Stimulated activated CD4-positive, alpha-beta T cell treated with anti-CD3 and anti-CD28 coated beads, Interleukin-1b, Interleukin-23, amount 100 ng/mL, for 1 hour (primary cell): ENCODE measurements at places on chromosomes 1 and 21.
A peak's percentile ranks its signal among the peaks of the same experiment; 100 is the strongest.

DNA sequence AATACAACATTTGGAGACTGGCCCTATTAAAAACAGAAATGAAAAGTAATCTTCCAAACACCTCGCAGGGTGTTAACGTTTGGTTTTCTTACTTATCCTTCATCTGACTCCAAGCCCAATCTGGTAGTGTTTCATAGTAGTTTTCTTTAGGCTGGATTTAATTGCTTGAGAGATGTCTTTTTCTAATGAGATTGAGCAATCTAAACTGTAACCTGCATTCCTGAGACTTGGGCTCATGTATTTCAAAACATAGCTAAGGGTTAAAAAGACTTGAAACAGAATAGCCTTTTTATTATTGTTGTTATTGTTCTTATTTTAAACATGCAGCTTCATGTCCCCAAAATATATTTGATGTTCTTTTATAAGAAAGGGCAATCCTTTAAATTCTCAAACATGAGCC, 278.9 kb downstream of the TGFB2 start:
- no peak for DNase-seq

- DNase-seq: peak; percentile 29
These were observed 825 bp downstream of the DCAF8 start for GRCh38 chr1:160261556-160261892.

DNA sequence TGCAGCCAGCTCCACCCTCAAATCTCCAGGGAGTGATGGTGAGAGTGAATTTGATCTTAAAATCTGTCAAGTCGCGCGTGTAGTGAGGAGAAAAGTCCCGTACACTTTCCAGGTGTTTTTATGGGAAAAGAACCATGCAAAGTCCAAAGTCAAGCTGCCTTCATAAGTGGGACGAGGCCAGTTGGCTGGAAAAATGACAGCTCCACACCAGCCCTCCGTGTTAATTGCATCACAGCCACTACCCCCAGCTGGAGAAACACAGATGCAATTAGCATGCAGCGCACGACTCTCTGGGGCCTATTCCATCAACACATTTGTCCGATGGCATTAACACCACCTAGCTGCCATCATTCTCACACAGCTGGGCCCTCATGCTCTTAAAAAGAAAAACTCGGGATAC, 68.4 kb downstream of the KLHDC7A start:
- no peak for DNase-seq

DNA sequence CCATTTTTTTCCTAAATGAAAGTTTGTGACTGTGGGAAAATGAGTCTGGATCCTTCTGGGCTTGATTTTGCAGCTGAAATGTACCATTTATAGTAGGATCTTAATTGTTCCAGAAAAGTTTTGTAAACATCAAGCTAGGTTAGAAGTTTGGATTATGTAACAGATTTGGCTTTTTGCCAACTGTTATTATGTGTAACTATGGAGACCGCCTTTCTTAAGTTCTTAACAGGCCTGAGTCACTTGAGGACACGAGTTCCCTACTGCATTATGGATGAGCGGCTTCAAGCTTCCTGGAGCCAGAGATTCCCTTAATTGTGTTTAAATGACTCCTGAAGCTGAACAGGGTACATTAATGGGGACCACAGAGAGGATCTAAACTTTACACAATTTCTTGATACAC, 22.2 kb downstream of the SLC25A33 start:
- no peak for DNase-seq

DNA sequence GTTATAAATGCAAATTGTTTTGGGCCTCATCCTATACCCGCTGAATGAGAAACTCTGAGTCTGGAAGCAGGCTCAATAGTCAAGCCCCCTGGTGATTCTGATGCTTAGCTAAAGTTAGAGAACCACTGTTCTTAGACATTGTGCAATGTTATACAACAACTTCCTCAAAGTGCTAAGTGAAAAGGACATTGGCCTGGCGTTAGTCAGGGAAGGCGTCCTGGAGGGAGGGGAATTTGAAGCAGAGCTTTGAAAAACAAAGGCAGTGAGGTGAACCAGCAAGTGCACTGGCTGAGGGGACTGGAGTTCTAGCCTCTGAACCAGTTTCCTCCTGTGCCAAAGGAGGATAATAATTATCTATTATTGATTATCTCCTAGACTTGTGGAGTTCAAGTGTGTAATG, 5.1 kb downstream of the CD1D start:
- DNase-seq: no peak

GRCh38 chr1:215137985-215138384, 55.4 kb downstream of the KCNK2 start:
- DNase-seq: no peak

DNA sequence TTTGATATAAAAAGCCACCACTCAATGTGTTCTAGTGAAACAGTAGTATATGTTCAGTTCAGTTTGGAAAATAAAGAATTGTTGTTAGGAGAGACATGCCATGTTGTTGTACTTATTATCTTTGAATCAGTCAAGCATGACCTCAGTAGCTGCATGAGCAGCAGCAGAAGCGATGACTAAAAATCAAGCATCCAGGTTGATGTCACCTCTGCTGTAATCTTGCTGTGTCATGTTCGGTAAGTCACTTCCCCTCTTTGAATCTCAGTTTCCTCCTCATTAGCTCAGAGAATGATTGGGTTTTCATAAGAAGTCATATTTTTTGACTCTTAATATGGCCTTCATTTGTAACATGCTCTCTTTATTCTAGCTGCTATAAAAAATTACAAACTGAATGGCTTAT, 428.4 kb upstream of the B3GALT2 start:
- DNase-seq: no peak

DNA sequence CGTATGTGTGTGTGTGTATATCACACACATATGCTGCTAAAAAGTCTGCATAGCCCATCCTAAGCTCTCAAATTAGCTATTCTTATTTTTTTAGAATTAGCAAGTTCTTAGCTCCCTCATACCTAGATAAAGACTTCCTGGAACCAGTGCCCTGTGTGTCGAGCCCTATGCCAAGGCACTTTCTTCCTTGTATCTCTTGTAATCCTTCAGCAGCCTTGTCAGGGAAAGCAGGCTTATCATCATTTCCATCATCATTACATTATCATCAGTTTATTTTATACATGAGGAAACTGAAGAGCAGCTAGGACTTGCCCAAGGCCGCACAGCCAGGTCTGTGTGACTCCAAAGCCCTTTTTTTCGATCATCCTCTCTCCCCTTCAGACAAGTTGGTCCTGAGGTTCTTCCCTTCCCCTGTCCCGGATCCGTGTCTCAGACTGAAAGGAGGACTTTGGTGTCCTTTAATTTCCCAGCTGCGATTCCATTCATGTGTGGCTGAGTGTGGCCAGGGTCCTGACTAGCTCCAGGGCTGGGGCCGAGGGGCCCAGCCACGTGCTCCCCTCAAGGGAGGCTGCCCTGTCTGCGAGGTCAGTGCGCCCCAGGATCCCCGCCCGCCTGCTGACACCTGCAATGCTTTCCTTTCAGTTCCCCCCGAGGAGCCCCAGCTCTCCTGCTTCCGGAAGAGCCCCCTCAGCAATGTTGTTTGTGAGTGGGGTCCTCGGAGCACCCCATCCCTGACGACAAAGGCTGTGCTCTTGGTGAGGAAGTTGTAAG, 24.9 kb downstream of the IL6R start:
- DNase-seq: no peak

DNA sequence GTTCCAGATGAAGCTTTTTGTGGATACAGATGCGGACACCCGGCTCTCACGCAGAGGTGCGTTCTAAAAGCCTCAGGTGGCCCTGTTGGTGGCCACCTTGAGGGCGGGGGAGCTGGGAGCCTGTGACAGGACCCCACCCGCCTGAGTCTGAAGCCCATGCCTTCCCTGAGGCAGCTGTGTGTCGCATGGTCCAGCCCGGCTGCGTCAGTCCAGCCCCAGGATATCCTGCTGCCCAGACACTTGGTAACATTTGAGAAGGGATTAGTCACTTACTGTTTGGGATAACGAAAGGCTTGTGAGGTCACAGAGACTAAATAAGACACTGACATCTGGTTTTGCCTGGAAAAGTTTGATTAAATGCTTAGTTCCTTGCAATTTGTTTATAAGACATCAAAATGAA, 68.9 kb downstream of the UCK2 start:
- no peak for DNase-seq

- no peak for DNase-seq
These were observed 97.9 kb downstream of the OBSCN start for GRCh38 chr1:228305721-228306152.

- DNase-seq: no peak
These were observed 69.8 kb downstream of the TNR start for GRCh38 chr1:175673371-175674150.

- no peak for DNase-seq
These were observed 16.1 kb downstream of the OXCT2 start for GRCh38 chr1:39754906-39755504.

DNA sequence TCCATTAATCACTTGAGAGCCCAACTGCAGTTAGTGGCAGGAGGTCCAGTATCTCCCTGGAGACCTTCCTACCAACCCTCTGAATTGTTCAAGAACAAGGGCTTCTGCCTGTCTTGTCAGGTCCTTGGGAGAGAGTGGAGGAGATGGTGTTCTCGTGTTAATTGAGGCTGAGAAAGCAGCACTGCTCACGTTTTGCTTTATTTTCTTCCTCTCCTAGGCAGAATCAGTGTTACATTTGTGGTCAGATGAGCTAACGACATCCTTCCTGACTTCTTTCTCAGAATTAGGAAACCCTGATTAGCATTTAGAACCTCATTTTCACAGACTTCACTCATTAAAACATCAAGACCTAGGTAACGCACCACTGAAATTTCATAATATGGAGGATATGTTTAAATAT, 26.4 kb upstream of the LRIG2 start:
- no peak for DNase-seq

- no peak for DNase-seq
These were observed 360.5 kb downstream of the HLX start for GRCh38 chr1:221239792-221240191.

DNA sequence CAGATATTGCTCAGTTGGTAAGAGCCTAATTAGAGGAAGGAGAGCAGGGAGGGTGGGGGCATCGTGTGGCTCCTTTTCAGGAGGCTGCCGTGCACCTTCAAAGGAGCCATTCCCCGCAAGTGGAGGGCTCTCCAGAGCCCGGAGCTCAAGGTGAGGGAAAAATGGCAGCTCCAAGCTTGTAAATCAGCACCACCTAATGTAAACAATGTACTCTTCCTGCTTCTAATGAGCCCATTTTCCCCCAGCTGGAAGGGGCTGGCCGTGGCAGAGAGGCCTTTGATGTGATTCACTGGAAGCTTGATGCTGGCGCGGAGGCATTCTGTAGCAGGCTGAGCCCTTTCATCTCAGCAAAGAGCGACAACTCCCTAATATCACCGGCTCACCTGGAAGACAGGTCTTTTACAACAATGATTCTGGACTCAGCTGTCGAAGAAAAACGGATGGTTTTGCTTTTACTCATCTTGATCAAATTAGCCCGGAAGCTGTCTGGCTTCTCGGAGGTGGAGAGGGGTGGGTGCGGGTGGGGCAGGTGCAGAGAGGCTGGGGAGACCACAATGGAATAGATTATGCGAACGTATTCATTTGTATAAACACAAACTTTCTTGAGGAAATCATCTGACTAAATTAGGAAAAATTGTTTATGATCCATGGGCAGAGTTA, 112.5 kb downstream of the RRAGC start:
- DNase-seq: no peak

GRCh38 chr1:85734931-85735330, 26.7 kb upstream of the ZNHIT6 start:
- DNase-seq: no peak

DNA sequence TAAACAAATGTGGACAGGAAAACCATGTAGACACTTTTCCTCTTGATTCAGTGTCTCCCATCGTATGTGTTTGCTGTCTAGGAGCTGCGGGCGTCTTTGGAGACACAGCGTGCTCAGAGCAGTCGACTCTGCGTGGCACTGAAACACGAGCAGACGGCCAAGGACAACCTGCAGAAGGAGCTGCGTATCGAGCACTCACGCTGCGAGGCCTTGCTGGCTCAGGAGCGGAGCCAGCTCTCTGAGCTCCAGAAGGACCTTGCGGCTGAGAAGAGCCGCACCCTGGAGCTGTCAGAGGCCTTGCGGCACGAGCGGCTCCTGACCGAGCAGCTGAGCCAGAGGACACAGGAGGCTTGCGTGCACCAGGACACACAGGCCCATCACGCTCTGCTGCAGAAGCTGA, 27.2 kb upstream of the DIP2A start:
- DNase-seq: no peak

- DNase-seq: no peak
These were observed 54.9 kb downstream of the DHRS3 start for GRCh38 chr1:12562955-12563576.

DNA sequence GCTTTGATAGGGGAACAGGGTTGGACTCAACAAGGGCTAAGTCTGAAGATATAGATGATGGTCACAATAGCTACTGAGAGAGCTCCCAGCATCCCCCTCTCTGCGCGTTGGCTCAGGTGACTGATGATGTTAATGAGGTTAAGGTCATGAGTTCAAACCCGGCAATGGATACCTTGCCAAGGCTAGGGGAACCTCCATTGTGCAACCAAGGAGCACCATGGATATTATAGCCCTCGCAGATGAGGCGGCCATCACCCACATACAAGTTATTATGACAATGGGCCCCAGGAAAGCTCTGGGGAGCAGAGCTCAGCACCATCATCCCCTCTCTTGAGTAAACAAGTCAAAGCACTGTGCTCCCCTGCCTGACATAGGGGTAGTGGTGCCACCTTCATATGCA, 8.2 kb downstream of the KCNA2 start:
- no peak for DNase-seq
